ENCODE measurements at places on chromosomes 2 and 18. TPM values are rescaled to one million over a fixed set of nuclear protein-coding genes. Genes with fewer than 3 reads are reported as not detected.

The THADA gene
- 38.5 TPM for total RNA-seq

DNA sequence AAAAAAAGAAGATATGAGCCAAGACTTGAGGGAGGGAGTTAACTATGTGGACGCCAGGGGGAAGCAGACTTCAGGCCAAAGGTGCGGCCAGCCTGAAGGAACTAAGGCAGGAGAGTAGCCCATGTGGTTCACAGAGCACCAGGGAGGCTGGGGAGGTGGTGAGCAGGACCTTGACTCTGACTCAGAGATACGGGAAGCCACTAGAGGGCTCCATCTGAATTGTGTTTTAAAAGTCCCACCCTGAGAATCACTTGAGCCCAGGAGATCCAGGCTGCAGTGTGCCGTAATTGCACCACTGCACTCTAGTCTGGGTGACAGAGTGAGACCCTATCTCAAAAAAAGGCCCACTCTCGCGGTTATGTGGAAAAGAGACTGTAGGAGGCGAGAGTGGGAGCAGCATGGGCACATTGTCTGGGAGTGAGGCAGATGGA is 12.3 kb downstream of the CEP192 start:
- DNase-seq = no peak

The KANSL1L gene
- total RNA-seq = 44.1 TPM

DNA sequence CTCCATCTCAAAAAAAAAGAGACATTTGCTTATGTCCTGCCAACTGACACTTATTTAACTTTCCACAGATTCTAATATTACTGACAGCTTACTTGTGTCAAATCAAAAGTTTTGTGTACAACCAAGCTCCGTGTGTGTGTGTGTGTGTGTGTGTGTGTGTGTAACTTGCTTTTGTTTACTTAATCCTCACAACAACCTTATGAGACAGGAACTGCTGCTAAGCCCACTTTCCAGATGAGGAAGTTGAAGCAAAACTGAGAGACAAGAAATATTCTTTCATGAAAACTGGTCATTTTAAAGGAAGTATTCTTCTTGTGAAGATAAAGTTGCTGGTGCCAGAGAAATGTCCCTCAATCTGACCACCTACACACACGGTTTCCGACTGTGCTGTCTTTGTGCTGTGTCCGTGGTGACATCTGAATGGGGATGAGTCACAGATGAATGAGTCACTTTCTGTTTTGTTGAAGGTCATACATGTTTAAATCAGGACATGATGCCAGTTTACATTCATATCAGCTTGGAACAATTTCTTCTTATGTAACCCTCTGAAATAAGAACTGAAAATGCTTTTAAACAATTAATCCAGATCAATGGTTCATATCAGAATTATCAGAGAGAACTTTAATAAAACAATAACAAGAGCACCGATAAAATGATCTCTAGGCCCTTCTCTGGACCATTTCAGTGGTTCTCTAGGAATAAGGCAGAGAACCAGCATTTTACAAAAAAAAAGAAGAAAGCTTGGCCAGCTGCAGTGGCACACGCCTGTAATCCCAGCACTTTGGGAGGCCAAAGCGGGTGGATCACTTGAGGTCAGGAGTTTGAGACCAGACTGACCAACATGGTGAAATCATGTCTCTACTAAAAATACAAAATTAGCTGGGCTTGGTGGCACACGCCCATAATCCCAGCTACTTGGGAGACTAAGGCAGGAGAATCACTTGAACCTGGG is 95.5 kb downstream of the THNSL2 start:
- no peak for DNase-seq

The ASAP2 gene
- total RNA-seq = 72.4 TPM

The MC5R gene
- not detected for total RNA-seq

- no peak for DNase-seq
Observed at GRCh38 chr2:391696-392095, 103.8 kb upstream of the ALKAL2 start.

The KCNJ13 gene
- not detected for total RNA-seq

GRCh38 chr2:234304950-234305349 is 191.9 kb downstream of the ARL4C start:
- no peak for DNase-seq

DNA sequence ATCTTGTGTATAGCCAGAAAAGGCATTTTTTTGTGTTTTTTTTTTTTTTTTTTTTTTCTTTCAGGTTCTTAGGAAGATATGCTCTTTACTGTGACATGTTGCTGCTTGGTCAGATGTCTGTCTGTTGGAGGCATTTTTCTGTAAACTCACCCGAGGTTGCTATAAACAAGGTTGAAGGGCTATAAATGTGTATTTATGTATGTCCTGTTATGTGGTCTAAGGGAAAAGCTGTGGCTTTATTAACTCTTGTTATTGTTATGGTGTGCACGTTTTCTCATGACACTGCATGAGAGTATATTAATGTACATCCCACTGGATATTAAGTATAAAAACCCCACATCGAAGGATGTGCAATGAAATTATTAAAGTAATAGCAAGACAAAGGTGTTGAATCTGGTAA is 102.0 kb downstream of the ZNF532 start:
- no peak for DNase-seq

All from aorta (tissue), 5 donors.